ENCODE measurements at places on chromosomes 4 and X.
A peak's percentile ranks its signal among the peaks of the same experiment; 100 is the strongest.

GRCh38 chrX:5971300-5971699 lies 257.4 kb downstream of the NLGN4X start:
- DNase-seq: no peak

GRCh38 chrX:41064018-41064417 lies 21.2 kb upstream of the USP9X start:
- DNase-seq: peak; percentile 54

- no peak for DNase-seq
These were observed 41.4 kb upstream of the CHRDL1 start for GRCh38 chrX:110836982-110837381.

DNA sequence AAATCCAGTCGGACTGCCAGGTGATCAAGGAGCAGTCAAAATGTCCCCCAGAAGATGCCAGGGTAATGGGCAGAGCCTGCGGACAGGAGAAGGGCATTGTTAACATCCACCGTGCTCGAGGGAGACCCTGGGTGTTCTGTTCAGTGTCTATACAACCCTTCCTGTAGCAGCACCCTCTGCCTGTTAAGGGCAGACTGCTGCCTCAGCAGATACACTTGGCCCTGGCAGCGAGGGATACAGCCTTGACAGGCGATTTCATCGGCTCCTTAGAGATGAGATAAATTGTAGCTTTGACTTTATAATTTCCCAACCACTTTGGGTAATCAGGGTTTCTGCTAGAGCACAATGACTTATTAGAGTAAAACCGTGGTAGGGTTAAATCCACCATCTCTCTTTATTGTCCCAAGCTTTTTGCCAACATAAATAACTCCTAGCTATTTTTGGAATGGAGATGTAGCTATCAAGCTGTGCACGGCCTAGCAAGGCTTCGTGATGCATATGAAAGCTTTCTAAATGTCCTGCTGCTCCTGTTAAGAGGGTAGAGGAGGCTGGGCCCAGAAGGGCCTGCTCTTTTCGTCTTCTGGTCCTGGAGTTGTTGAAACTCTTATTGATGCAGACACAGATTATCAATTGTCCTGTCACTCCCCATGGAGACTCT lies 195.9 kb downstream of the CPEB2 start:
- no peak for DNase-seq

GRCh38 chrX:51494409-51494808 lies 2.0 kb downstream of the NUDT11 start:
- DNase-seq: peak; percentile 4

DNA sequence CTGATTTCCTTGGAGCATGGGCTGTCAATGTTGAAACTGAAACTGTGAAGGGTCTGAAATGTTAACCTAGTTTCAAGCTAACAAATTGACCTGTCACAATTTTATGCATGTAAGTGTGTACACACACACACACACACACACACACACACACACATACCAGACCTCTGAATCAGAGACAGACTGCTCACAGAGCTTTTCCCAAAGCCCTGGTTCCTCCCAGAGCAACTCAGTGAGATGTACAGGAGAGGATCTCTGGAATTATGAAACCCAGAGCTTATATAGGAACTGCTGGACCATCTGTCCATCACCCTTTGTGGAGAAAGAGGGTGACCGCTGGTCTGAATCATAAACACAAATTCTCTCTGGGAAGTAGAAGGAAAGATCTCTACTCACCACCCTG lies 228.1 kb upstream of the PRPS2 start:
- DNase-seq: peak; percentile 55

DNA sequence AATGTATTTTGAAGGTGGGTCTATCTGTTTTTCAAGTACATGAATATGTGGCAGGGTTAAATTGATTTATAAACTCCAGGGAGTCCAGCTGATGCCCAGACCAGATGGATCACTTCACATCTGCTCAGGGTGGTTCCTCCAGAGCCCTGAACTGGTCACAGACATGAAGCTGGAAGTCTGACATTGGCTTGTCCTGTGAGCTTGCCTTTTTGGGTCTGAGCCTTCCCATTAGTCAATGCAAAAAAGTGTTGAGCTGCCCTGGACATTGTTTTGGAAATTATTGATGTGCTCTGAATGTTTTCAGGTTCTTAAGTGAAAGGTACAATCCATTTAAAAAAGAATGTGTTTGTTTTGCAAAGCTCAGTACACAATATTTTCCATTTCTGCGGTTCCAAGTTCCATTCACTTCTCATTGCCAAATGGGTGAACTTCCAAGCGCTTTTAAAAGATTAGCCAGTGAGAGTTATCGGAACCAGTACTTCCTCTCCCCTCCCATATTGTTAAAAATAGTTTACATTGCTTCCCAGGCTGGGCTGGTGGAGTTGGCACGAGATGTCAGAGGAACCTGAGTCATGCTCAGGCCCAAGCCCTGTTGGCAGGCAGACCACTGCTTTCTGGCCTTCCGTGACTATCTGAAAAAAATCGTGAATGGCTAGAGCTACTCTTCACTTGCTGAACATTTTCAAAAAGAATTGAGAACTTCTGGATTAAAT lies 52.1 kb downstream of the PDGFRA start:
- peak; percentile 64 for DNase-seq

GRCh38 chr4:2832309-2832980 lies 11.2 kb upstream of the ADD1 start:
- no peak for DNase-seq

DNA sequence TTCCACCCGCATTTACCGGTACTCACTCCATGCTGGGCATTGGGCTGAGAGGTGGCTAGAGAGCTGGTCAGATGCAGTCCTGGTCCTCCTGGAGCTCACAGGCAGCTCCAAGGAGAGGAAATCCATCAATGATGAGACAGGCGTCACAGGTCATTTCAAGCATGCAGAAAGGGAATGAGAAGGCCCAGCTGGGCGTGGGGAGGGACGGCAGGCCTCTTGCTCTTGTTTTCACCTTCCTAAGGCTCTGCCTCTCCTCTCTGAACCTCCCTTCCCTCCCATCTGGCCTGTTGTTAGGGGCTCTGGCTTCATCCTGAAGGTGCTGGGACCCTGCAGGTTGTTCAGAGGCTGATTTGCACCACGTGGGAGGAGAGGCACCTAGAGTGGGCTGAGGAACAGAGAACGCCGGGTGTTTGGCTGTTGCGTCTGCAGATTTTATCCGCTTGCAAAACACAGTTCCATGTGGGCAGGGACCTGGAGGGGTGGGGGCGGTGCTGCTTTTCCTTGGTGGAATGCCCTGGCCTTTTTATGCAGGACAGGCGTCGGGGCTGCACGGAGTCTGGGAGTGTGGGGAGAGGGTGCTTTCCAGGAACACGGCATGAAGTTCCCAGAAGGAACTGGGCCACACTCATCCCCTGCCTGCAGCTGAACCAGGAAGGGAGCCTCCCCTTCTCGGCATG lies 81.5 kb upstream of the PSAPL1 start:
- DNase-seq: no peak

- DNase-seq: peak; percentile 18
These were observed 528 bp upstream of the SNCA start for GRCh38 chr4:89837385-89837992.

- DNase-seq: peak; percentile 87
These were observed 76.5 kb downstream of the PSAPL1 start for GRCh38 chr4:7358100-7358735.

DNA sequence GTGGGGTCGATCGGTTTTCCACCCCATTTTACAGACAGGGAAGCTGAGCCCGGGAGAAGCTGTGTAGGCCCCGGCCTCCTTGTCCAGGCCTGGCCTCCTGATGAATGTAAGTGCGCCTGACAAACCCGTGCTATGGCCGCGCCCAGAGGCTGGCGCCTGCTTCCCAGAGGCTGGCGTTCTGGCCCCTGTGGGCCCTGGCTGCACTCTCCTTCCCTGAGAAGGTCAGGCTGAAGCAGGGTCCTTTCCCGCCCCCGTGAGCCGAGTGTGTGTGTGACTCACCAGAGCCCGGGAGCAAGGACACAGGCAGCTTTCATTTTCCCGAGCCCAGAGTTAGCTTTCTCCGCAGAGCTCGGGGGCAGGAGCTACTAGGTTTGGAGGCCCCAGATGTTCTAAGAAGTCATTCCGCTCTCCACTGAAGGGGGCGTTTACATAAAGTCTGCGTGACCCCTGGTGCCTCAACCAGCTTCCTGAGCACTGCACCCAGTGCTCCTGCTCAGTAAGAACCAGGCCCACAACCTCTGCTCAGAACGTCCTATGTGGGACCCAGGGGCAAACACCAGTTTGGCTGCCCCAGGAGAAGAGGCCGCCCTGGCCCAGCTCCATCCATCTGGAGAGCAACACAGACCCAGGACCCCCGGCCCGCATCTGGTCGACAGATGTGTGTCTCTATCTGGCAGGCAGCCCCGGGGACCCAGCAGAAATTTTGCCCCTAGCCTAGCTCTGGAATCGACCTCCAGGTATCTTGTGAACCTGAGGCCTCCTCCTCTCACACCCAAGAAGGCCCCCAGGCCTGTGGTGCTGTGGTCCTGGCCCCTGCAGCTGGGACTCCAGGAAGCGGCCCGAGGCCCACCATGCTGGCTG lies 13.6 kb downstream of the UVSSA start:
- DNase-seq: peak; percentile 67

DNA sequence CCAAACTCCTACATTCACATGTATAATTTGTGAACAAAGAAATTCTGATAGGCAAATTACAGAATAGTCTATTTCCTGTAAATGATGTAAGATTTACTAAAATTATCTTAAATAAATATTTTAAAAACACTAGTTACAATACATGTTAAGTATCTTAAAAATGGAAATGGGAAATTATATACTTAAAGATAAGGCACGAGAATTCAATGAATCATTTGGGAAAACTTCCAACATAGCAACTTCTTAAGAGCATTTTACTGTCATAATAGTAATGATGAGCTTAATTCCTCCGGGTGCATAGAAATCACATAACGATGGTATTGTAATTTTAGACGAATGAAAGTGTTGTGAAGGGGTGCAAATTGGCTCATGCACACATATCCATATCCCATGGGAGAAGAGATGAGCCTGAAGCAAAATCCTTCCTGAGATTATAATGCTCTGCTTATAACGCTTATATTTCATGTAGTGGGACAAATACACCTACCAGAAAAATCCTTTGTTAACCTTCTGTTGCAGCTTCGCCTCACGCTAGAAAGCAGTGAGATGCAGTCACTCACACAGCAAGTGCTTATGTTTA lies 873.5 kb downstream of the PDHA2 start:
- no peak for DNase-seq

GRCh38 chrX:109840585-109840984 lies 107.5 kb upstream of the ACSL4 start:
- DNase-seq: peak; percentile 96

DNA sequence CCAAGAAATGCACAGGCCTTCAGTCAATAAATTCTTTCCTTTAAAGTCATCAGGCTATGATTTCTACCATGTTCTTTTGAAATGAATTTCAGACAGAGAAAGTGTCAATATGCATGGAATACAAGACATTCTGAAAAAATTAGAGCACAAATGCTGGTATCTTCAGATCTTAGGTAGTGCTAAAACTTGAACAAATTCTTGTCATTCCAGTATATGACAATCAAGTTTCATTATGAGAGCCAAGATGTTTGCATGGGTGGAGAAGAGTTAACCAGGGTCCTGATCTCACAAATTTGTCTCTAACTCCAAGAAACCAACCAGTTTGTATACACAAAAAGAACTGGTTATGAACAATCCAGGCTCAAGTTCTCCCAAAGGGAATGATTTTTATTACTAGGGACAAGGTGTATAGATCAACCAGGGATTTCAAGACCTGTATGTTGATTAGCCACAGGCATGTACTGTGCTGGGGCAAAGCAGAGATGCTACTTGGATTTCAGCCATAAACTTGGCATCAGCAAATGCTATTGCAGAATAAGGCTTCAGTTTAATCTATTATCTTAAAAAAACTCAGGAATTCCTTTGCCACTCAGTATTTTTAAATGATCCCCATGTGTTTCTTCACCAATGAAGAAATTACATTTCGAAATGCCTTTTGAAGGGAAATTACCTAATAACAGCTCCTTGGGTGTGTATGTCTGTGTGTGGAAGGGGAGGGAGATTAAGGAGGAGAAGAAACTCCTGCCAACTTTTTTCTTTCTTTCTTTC lies 69.7 kb downstream of the FANCB start:
- DNase-seq: peak; percentile 30

GRCh38 chrX:68190799-68191198 lies 242.5 kb downstream of the OPHN1 start:
- DNase-seq: no peak

DNA sequence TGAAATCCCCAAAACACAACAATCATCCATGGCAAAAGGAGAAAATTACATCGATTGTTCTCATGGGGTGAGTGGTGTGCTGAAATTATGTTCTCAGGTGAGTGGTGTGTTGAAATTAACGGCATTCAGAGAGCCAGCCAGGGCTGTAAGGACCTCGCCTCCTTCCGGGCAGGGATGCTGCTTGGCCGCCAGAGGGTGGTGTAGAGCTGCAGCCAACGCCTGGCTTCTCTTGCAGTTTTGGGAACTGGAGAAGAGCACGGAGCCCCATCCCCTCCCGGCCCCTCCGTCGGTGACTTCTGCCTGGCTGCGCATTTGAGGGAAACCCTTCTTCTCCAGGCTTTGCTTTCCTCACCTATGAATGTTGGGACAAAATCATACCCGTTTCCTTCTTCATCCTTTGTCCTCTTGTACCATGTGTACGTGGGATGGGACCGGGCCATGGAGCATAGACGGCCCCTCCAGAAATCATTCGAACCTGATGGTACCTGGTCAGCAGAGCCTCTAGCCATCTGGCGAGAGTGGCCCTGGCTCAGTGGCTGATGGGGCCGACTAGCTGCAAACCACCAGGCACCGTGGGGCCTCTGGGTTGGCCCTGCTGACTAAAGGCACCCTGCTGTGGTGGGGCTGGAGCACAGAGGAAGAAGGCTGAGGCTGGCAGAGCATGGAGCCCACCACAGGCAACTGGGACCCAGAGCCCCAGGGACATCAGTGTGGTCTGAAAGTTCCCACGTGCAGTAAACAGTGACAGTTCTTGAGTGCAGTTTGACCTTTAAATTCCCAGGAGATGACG lies 28.4 kb downstream of the TRMT44 start:
- DNase-seq: peak; percentile 44

DNA sequence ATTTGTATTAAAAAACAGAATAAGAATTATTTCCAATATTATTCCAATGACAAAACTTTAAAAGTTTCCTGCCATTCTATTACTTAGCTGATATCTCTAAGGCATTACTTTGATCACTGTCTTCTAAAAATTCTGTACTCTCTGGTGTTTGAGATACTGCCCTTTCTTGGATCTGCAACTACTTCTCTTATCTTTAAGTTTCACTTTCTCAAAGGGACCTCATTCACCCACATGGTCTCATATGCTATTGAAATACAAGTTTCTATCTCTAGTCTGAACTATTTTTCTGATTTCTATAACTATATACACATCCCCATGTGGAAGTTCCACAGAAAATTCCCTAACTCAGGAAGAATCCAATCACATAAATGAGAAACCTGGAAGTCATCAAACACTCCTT lies 22.2 kb downstream of the TMPRSS11E start:
- DNase-seq: no peak

GRCh38 chrX:17020851-17021821 lies 74.7 kb downstream of the REPS2 start:
- DNase-seq: no peak

GRCh38 chrX:22078117-22078516 lies 46.0 kb downstream of the PHEX start:
- DNase-seq: no peak

- no peak for DNase-seq
These were observed 1.2 kb upstream of the EFHC2 start for GRCh38 chrX:44344687-44345086.

Measured in fibroblast of skin of abdomen (primary cell).